ENCODE measurements at places on chromosomes 12 and 14.

DNA sequence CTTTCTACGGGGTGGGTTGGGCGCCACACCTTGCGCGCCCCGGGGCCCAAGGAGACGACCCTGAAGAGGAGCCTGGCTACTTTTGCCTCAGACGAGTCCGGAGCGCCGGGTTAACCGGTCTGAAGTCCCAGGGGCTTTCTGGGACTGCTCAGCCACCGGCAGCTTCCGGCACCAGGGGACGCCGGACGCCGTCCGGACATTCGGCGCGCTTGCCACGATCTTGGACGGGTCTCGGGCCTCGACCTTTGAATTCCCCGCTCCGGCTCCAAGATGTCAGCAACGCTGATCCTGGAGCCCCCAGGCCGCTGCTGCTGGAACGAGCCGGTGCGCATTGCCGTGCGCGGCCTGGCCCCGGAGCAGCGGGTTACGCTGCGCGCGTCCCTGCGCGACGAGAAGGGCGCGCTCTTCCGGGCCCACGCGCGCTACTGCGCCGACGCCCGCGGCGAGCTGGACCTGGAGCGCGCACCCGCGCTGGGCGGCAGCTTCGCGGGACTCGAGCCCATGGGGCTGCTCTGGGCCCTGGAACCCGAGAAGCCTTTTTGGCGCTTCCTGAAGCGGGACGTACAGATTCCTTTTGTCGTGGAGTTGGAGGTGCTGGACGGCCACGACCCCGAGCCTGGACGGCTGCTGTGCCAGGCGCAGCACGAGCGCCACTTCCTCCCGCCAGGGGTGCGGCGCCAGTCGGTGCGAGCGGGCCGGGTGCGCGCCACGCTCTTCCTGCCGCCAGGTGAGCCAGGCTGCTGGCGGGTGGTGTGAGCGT, at the start of gene ACOT4:
Gene ACOT4 (plus strand): TSS at position 184 of the 760 bp plus-strand sequence. CDS start 87 bp downstream, at position 271.
- peak; percentile 14 for DNase-seq

DNA sequence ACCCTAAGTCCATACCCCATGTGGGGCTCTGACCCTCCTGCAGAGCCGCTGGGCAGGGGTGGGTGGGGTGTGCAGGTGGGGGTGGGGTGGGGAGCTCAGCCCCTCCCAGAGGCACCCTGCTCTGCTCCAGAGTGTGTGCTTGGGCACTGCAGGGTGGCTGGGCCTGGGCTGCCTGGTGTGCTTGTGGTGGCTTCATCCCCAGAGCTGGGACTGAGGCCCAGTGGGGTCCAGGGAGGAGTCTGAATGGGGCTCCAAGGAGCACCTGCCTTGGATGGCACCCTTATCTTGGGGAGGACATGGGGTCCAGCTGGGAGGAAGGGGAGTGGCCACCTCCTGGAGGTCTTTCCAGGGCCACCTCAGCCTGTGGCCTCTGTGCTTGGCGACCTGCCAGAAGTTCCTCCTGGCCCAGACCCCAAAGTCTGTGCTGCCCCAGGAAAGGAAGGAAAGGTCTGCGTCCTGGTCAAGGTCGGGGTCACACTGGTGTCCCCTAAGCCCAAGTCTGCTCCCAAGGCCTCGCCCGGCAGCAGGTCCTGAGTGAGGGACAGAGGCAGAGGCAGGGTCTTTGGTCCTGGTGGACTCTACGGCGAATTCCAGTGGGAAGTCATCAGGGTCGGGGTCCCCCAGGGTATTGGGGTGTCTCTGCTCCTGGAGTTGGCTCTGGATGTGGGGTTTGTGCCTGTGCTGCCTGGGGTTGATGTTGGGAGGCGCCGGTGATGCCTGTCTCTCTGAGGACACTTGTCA, 373.4 kb downstream of the TMEM121 start:
- DNase-seq, result no peak

- no peak for DNase-seq
Observed at GRCh38 chr12:72035625-72036024, 97.0 kb downstream of the TPH2 start.

GRCh38 chr14:61140872-61141271, 140.3 kb downstream of the TMEM30B start:
- DNase-seq, result no peak

GRCh38 chr12:124687174-124687902, 119.9 kb upstream of the NCOR2 start:
- DNase-seq, result no peak

DNA sequence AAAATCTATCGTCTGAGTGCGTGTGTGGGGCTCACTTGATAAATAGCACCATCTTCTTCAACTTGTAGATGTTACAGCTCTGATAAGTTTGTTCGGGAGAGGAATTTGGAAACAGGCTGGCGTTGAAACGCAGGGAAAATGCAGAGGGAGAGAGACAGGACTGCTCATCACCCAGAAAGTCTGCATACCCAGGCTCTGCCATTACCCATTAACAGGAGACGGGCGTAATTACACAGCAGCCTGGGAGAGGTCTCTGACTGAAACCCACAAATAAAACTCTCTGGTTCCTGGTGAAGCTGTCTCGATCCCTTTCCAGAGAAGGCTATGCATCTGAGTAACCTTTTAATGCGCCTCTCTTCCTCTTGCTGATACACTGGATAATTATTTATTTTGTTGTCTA, 547.3 kb downstream of the BCL11B start:
- DNase-seq, result no peak

DNA sequence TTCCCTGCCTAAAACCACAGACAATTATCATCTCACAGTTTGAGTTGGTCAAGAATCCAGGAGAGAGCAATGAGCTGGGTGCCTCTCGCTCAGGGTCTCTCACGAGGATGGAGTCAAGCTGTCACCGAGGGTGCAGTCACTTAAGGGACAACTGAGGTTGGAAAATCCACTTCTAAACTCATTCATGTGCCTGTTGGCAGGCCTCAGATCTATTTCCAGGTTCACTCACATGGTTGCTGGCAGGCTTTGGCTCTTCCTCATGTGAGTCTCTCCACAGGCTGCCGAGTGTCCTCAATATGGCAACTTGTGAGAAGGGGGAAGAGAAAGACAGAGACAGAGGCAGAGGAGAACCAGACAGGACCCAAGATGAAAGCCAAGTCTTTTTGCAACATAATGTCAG, 10.5 kb upstream of the OR10P1 start:
- DNase-seq, result no peak

All from stimulated activated CD8-positive, alpha-beta memory T cell treated with anti-CD3 and anti-CD28 coated beads, Interleukin-12 subunit alpha, Interleukin-12 subunit beta, amount 100 ng/mL, for 1 hour (primary cell).